ENCODE measurements at places on chromosomes 2 and 18.

- DNase-seq = no peak
These were observed 56.4 kb downstream of the ADCY3 start for GRCh38 chr2:24863641-24864040.

- DNase-seq = no peak
These were observed 299.0 kb downstream of the MYCN start for GRCh38 chr2:16239296-16239850.

- no peak for DNase-seq
These were observed 278.8 kb upstream of the CELF4 start for GRCh38 chr18:37844209-37844970.

- DNase-seq = peak; percentile 5
These were observed 20.5 kb downstream of the SLC25A52 start for GRCh38 chr18:31740180-31740579.

DNA sequence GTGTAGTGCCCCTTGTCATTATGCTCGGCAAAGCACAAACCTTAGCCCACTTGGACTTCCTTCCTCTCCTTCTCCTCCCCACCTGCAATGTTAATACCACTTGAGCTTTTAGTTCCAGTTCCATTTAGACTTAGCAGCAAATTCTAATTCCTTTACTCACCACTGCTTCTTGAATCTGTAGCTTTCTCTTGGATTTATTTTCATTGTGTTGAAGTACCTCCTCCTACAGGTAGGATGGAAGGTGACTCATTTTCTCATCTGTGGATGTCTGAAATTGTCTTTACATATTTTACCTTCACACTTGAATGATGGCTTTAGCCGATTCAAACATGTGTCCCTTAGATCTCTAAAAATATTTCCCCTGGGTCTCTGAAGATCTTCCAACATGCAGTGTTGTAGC lies 32.8 kb upstream of the BIN1 start:
- DNase-seq = no peak

GRCh38 chr2:152483276-152484063 lies 148.5 kb downstream of the FMNL2 start:
- no peak for DNase-seq

- peak; percentile 38 for DNase-seq
These were observed 2.5 kb upstream of the DNAJC10 start for GRCh38 chr2:182713601-182714000.

- DNase-seq = no peak
These were observed 797.0 kb upstream of the CHAC2 start for GRCh38 chr2:52970642-52971041.

- DNase-seq = no peak
These were observed 13.2 kb downstream of the SPATS2L start for GRCh38 chr2:200319548-200320337.

DNA sequence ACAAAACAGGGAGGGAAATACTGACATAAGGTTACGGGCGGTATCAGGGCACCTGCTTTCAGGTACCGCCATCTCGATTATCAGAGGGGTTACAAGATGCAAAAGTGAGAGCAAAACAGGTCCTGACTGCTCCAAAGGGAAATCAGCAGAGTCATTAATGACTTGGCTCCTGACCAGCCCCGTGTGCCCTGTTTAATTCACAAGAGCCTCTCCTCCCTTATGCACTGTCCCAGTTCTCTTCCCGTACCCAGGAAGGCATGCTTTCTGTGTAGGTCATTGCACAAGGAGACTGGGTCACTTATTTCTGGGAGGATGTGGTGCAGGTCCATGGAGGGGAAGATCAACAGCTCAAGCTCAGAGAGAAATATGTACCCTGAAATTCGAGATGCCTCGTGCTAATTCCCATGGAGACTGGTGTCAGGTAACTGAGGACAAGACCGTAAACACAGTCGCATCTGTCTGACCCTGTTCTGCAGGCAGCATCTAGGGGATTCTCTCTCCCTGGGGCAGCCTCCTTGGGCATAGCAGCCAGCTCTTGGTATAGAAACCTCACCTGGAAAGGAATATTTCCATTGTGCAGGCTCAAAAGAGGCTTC lies 79.9 kb downstream of the HNRNPLL start:
- no peak for DNase-seq

DNA sequence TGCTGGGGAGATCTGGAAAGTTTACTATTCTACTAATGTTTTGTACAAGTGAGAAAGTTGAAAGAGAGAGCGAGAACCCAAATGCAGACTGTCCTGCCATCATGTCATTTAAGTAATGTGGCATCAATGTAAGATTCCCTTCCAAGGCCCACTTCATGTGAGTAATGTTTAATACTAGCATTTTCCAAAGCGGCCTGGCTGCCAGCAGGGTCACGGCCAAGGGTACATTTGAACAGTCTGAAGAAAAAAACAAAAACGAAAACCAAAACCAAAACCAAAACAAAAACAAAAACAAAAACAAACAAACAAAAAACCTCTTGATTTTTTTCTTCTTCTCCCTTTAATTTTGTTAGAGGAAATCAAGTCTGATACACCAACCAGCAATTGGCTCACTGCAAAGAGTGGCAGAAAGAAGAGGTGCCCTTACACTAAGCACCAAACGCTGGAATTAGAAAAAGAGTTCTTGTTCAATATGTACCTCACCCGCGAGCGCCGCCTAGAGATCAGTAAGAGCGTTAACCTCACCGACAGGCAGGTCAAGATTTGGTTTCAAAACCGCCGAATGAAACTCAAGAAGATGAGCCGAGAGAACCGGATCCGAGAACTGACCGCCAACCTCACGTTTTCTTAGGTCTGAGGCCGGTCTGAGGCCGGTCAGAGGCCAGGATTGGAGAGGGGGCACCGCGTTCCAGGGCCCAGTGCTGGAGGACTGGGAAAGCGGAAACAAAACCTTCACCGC lies 2.2 kb downstream of the HOXD10 start:
- peak; percentile 50 for DNase-seq

DNA sequence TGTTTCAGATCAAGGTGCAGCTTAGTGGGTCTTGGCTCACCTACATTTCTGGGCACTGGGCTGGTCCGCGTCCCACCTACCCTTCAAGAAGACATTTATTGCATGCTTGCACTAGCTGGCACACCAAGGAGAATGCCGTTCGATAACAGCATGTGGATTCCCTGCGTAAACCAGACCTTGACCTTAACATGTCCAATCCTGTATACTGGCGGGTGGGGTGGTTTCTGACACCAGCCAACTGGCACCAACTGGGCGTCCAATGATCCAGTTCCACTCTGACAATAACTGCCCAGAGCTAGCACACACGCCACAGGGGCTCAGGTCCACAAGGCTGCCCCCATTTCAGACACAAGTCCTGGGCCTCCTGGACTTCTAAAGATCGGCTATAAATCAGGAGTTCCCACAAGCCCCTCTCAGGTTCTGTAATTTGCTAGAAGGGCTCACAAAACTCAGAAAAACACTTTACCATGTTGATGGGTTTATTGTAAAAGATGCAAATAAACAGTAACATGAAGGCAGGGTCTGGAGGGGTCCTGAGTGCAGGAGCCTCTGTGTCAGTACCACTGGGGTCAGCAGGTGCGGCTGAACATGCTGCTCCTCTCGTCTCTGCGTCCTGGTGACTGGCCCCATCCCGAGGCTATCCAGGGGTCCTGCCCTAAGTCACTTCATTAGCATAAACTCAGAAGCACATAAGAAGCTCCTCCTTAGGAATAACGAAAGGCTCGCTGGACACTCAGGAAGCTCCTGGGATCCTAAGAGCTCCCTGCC lies 161.8 kb downstream of the HDAC4 start:
- no peak for DNase-seq

DNA sequence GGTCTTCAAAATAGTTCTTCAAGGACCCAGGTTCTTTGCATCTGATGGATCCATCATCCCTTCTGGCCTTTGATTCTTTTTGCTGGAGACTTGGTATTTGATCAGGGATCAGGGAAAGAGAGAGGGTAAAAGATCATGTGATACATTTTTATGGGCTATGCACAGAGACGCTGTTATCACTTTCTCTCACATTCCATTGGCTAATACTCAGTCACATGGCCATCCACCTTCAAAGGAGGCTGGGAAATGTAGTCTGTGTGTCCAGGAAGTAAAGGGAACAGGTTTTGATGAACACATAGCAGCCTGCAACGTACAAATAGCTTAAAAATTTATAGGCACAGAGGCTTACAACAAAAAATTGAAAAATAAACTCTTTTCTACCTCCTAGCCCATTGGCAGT lies 629.6 kb upstream of the FANCL start:
- DNase-seq = peak; percentile 46

- no peak for DNase-seq
These were observed 92.1 kb downstream of the LYPD6 start for GRCh38 chr2:149422337-149422990.

- DNase-seq = no peak
These were observed 11.9 kb downstream of the FRZB start for GRCh38 chr2:182854375-182855105.

DNA sequence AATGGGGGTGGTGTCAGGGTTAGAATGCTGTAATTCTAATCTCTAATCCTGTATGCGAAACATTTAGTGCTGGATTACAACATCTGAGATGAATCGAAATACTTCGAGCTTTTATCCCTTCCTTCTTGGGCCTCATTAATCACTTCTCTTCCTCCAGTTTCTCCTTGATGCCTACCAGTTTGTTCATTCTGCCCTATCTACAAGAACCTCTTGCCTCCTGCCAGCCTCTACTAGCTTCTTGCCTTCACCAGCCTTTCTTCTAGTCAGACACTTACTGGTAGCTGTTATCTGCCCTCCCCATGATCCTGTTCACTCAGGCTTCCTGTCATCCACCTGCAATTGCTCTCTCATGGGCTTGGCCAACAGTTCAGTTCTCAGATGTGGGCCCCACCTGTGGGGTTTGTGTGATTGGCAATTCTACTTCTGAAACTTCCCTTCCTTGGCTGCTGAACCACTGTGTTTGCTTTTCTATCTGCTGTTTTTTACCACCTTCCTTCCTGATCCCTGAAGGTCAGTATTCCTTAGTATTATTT lies 15.4 kb upstream of the FARP2 start:
- peak; percentile 75 for DNase-seq

GRCh38 chr18:73023975-73024374 lies 156.2 kb upstream of the NETO1 start:
- DNase-seq = no peak

- DNase-seq = no peak
These were observed 301.4 kb downstream of the CDCA7 start for GRCh38 chr2:173656086-173656485.

DNA sequence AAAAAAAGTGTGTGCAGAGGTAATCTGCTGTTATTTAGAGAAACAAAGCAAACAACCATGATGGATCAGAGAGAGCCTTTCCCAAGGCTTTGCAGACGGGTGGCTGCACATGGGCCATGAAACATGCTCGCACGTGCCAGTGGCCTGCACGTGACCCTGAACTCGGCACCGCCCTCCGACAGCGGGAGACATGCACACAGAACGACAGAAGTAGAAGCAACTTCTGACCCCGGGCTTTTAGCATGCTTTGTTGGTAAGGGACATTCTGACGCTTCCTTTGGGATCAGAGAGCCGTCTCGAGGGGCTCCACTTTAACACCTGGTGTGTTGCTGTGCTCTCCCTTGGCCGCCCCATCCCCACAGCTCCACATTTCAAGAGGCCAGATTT lies 112.5 kb downstream of the KCNF1 start:
- DNase-seq = no peak

DNA sequence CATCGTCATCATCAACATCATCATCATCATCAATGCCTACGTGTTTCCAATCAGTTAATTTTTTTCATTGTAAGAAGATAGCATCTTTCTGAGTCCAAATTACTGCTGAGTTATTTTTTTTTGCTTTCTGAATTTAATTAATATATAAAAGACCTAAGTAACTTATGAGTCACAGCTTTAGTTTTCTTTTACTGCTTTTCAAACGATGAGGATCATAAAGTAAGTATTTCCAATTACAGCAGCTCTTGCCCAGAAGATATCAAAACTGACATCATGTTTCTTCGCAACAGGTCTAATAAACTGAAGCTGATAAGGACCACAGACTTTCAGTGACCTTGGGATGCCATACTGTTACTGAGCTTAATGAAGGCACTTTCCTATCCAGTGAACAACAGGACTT lies 442.2 kb downstream of the DSEL start:
- no peak for DNase-seq

- DNase-seq = peak; percentile 29
These were observed 228.1 kb downstream of the LPIN1 start for GRCh38 chr2:11974573-11974972.

- no peak for DNase-seq
These were observed 10.1 kb downstream of the HDAC4 start for GRCh38 chr2:239390546-239391285.

DNA sequence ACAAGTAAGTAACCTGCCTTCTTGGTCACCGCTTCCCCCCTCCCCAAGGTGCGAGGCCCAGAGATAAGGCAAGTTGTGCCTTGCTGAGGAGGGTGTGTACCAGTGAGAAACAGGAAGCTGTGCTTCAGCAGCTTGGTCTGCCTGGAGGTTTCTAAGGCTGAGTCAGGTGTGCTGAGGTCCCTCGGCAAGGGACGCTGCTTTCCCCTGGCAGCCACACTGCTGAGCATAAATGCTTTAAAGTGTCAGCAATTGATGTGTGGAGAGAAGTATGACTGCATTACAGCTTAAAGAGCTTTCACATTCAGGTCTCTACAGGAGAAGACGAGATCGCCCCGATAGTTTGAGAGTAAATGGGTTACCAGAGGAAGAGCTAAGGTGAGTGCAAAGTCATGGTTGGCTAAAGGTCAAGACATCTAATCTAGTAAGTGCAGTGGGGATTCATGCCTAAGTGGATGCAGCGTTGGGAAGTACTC lies 86.9 kb downstream of the LIMS1 start:
- DNase-seq = peak; percentile 90

GRCh38 chr18:11700876-11701275 lies 11.8 kb downstream of the GNAL start:
- no peak for DNase-seq

DNA sequence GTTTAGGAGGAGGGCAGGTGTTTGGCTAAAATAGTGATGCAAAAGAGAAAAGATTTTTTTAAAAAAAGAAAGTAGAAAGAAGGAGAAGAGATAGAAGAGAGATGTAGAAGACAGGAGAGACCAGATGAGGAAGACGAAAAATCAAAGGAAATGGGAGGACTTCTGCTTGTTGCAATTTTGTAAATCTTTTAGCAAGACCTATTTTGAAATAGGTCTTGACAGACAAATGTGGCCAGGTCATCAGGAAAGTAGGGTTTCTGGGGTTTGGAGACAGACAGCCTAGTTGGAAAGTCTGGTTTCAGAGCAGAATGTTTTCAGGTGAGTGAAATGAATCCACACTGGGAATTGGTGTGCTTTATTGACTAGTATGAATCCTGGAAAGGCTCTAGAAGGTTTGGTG lies 104.5 kb upstream of the CAVIN2 start:
- DNase-seq = no peak

DNA sequence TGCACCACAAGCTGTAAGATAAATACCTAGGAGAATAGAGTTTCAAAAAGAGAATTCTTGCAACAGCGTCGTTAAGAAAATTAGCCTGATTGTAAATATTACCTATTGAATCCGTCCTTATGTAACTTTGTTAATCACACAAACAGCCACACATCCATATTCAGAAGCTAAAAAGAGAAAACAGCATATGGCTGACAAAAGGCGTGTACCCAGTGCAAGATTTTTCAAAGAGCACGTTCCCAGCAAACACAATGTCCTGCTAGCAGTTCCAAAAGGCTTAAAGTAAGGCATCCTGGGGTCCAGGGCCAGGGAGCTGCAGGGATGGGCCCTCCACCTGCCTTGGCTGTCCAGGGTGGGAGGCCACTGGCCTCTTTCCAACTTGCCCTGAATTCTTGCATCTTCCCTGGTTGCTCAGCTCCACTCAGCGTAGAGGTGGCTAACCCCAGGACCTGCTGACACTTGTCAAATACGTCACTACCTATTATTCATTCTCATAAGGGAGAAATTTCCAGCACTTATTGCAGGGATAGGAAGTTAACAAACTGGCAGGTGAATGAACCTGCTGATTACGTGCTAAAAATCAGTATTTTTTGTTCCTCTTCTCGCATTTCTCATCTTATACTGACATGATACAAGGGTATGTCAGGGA lies 102.1 kb upstream of the NEDD4L start:
- DNase-seq = no peak
